ENCODE measurements at places on chromosomes 16 and 17.

DNA sequence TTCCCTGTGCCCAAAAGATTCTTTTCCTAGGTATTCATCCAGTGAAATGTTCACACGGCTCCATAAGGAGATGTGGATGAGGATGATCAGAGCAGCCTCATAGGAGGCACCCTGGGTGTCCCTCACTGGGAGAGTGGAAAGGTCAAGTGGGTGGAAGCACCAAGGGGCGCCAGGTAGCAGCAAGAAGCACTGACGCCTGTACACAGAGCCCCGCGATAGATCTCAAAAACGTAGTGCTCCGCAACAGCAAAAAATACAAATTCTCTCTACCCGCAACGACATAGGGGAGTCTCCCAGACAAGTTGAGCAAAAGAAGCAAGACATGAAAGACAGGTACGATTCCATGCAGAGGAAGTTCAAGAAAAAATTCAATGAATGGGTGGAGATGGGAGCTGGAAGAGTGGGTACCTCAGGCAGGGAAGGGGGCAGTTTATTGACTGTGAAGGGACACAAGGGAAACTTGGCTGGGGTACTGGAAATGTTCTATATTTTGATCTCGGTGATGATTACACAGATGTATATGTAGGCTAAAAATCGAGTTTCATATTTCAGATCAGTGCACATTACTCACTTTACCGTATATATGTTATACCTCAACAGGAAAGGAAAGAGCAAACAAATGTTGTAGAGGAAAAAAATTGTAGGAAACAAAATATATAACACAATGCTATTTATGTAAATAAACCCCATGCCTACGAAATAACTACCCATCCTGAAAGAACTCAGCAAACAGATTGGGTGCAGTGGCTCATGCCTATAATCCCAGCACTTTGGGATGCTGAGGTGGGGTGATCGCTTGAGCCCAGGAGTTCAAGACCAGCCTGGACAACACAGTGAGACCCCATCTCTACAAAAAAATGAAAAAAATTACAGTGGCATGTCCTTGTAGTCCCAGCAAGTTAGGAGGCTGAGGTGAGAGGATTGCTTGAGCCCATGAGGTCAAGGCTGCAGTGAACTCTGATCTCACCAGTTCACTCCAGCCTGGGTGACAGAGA is 17.8 kb upstream of the ETV4 start:
- DNase-seq = no peak

GRCh38 chr16:1300664-1301476 is 8.6 kb upstream of the UBE2I start:
- DNase-seq = peak; percentile 31

DNA sequence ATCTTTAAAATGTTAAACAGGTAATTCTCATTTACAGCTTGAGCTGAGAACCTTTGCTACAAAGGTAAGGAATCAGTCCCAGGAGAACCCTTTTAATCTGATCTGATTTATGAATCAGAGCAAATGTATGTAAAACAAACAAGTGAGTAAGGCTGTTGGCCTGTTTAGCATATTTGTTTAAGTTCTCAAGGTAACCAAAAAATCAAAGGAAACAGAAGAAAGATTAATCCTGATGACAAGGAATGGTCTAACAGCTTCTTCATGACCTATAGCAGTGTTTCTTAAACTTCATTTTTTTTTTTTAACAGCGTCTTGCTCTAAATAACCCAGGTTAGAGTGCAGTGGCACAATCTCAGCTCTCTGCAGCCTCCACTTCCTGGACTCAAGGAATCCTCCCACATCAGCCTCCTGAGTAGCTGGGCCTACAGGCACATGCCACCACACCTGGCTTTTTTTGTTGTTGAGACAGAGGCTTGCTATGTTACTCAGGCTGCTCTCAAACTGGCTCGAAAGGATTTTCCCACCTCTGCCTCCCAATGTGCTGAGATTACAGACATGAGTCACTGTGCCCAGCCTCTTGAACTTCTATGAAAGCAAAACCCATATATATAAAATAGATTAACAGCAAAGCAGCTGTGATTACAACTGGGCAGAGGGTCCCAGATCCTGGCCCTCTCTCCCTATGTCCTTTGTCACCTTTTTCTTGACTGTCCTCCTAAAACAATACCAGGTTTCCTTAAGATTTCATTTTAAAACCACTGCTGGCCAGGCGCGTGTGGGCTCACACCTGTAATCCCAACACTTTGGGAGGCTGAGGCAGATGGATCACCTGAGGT is 5.1 kb upstream of the JPT1 start:
- DNase-seq = no peak

GRCh38 chr16:86862595-86863280 is 284.4 kb downstream of the FOXL1 start:
- no peak for DNase-seq

DNA sequence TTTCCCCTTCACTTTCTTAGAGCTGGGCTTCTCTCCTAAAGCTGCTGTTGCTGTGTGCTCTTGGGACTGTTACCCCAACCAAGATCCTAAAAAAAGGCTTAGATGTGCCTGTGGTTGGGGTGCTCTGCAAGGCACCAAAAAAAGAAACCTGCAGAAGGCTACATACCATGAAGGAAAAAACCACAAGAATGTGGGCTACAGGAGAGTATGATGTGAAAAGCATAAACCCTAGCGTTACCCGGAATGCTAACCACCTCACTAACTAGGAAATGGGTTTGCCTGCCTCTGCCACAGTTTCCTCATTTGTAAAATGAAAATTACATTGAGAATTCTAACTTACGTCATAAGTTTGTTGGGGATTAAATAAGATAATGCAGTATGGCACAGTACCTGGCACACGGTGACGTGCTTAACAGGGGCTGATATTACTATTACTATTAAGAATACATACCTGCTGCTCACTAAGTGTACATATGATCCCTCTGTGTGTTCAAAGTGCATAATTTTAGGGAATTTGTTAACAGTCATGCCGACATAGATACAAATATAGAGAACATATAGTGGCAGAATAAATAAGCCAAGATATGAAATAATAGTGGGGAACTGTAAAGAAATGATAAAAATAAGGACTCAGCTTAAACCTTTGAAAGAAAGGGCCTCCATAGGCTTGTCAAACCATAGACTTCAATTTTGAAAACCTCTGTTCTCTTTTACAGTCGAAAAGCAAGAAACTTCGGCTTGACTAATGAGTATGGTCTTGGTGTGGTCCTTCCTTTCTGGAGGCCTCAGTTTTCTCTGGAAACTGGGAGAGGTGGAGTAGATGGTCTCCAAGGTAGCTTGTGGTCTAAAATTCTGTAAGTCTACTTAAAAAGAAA is 177.8 kb upstream of the TBX2 start:
- no peak for DNase-seq

- no peak for DNase-seq
These were observed at the start of gene RTN4RL1 for GRCh38 chr17:2025220-2025621. Gene RTN4RL1, minus strand, starts transcription at chr17:2025334. Its CDS starts 469 bp downstream, at chr17:2024865.

DNA sequence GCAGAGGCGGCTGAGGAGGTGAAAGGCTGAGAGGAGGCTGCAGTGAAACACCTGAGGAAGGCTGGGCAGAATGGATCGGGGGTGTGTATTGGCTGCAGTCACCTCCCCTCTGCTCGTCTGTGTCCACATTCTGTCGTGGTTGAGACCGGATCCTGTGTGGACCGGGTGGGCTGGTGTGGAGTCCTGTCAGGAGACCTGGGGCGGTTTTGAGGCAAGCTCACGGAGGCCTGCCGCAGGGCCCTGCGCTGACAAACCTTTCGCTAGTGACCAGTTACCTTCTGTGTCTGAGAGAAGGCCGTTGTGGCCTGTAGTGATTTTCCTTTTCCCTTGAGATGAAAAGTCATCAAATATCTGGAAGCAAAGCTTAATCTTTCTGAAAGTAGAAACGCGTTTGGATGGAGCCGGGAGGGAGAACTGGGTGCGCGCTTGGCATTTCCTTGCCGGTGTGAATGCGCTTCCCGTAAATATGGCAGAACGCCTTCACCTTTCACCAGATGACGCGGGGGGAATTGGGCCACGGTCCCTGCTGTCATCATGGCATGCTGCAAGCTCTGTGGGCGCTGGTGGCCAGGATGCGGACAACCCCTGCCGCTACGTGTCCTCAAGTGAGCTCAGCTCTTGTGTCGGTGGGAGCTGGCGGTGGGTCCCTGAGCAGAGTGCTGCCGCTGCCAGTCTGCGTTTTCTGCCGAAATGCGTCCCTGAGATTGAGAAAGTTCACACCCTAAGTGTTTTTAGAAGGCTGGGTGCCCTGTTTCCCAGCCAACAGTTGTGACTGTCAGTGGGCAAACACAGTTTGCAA is 6.3 kb downstream of the BANP start:
- DNase-seq = no peak

DNA sequence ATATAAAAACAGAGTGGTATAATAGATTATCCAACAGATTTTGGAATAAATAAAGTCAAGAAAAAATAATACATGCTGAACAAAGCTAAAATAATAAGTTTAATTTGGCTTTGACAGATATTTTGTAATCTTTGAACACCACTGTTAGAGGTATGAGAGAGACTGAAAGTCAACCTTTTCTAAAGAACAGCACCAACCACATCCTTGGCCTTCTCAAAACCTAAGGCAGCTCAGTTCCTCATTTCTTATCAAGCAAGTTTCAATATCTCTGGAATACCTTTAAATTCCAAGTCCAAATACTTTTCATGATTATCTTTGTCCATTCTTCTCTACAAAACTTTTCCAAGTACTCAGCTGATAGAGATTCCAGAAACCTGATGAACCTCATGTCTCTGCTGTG is 1603.8 kb downstream of the CDH8 start:
- no peak for DNase-seq

GRCh38 chr16:4989391-4990006 is 31.4 kb downstream of the SEC14L5 start:
- DNase-seq = no peak

DNA sequence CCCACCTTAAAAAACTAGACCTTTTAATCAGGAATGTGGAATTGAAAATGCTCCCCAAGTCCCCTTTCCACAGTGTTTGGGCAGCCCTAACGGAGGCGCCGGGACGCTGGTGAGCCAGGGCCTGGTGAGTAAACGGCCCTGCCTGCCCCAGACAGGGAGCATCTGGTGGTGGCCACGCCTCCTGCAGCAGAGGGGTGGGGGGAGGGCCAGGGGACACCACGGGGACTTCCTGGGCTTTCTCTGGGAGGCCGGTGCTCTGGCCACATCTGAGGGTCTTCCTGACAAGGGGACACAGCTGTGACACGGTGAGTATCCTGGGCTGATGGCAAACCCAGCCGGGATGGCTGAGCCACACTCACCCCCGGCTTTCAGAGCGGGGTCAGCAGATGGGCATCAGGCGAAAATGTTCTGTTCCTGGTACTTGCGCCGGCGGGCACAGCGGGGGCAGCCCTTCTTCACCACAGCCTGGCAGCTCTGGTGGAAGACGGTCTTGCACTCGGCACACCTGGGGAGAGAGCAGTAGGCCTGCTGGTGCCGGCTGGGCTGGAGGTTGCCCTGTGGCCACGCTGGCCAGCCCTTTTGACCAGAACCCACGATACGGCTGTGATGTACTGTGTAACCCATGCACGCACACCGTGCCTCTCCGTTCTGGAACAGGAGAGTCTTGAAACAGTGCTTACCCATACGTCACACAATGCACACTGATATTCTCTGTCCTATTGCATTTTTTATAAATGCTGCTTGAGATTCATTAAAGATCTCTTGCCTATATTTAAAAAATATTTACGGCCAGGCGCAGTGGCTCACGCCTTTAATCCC is 5.0 kb upstream of the ARHGAP27 start:
- DNase-seq = no peak

GRCh38 chr17:29584452-29585079 is 4.9 kb downstream of the GIT1 start:
- DNase-seq = no peak

GRCh38 chr17:38417210-38417951 is 10.9 kb upstream of the ARHGAP23 start:
- peak; percentile 25 for DNase-seq

- DNase-seq = no peak
These were observed 9.5 kb downstream of the DOK4 start for GRCh38 chr16:57476546-57477410.

DNA sequence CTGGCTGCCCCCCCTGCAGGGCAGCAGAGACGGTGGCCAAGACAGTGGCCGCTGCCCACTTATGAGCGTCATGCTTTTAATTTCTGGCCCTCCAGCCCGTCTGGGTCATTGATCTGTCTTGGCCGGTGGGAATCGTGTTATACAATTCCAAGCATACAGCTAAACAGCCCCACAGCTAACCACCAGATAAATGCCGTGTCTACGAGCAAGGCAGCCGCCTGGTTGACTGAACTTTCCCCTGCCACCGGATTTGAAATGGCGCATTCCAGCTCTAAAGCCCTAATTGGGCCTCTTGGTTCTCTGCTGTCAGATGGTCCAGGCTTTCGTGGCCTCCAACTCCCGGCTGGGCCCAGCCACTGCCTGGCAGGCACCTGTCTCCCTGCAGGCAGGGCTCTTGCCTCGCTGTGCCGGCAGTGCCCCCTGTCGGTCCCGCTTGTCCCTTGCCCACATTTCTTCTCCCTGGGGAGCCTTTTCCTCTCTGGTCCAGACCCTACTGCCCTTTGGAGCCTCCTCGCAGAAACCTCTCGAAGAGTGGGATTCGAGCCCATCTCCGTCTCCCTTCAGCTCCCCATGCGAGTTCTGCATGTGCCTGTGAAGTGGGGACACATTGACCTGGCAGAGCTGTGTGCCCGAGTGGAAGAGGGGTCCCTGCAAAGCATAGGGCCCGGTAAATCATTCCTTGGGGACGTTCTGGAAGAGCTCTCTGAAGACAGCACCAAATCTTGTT is 1.8 kb upstream of the RBFOX3 start:
- DNase-seq = peak; percentile 88

DNA sequence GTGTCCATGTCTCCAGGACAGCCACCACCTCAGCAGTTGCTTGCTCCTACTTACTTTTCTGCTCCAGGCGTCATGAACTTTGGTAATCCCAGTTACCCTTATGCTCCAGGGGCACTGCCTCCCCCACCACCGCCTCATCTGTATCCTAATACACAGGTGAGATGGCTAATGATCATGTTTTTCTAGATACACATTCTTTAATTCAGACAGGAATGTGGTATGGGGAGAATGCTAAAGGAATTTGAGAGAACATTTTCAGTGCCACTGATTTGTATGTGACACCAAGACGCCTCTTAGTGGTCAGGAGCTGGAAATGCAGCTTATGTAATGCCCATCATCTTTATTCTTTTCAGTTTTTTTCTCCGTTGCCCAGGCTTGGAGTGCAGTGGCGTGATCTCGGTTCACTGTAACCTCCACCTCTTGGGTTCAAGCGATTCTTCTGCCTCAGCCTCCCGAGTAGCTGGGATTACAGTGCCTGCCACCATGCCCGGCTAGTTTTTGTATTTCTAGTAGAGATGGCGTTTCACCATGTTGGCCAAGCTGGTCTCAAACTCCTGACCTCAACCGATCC is 8.9 kb upstream of the RAPGEFL1 start:
- DNase-seq = peak; percentile 39

DNA sequence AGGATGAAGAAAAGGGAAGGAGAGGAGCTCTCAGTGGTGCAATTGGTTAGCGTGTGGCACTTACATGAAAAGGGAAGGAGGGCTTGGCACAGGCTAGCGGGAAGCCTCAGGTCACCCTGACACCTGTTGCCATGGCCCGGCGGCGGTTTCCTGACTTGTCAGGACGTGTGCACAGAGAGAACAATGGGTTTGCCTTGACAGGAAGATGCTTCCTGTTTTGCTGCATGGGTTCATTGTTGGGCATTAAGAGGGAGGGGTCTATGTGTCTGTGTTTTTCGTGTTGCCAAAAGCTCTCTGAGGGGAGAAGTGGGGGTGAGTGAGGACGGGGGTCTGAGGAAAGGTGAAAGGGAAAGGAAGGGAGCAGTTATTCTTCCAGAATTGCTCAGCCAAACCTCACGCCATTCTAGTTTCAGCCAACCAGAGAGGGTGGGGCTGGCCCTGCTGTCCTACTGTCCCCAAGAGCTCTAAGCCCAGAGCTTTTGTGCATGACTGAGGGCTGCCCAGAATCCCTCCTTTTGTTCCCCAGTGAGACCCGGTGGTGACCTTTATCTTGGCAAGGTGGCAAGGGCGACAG is 17.1 kb upstream of the CCR7 start:
- DNase-seq = no peak
